DMS153 (cell line): ENCODE measurements at places on chromosomes 7 and 10.

GRCh38 chr7:17298840-17299482 is 509 bp downstream of the AHR start:
- peak; percentile 67 for DNase-seq

- no peak for DNase-seq
These were observed 81.1 kb upstream of the TRIM24 start for GRCh38 chr7:138378741-138379559.

DNA sequence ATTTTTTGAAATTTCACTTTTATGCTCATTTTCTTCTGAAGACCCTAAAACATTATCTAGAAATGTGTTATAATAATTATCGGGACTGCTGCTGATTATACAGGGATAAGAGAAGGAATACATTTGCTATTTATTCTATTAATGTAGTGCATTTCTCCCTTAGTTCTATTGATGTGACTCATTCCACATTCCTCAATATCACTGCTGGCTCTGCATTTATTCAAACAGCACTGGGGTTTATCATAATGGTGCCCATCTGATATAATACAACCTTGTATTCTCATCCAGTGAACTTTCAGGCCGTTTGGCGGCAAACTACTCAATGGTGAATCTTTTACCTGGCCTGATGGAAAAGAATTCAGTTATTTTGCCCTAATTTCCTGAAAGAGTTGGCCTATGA is 7.8 kb downstream of the KCND2 start:
- no peak for DNase-seq

GRCh38 chr7:30330134-30331111 is 46.0 kb downstream of the ZNRF2 start:
- DNase-seq: peak; percentile 26

DNA sequence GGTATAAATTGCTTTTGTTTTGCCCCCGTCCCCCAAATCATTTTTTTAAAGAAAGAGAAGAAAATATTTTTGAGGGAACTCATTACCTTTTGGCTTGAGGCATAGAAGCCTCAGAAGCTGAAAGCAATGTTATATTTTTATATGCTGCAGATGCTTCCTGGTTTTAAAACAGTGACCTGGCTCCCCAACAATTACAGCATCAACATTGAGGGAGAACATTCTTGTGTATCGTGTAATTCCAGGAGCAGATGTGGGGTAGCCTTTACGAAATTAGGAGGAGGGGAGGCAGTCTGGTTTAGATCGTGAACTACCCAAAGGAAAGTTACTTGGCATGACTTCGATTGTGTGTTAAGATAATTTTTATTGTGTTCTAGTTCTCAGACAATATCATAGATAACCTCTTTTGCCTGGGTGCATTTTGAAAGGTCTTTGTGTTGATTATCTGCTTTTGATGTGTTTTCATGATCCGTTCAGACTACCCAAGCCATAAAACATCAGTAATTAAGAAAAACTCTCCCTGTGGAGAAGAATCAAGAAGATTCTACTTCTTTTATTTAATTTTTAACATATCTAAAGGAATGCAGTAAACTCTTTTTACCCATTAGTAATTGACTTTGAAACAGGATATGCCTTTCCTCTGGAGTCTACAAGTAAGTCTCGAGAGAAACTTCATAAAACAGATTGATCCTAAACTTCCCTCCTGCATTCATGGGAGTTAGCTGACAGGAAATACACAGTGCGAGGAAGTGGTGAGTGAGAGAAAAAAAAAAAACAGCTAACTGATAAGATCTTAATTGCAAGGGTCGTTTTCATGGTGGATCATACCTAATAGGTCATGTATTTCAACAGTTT is 141.4 kb downstream of the KIAA1217 start:
- DNase-seq: no peak

DNA sequence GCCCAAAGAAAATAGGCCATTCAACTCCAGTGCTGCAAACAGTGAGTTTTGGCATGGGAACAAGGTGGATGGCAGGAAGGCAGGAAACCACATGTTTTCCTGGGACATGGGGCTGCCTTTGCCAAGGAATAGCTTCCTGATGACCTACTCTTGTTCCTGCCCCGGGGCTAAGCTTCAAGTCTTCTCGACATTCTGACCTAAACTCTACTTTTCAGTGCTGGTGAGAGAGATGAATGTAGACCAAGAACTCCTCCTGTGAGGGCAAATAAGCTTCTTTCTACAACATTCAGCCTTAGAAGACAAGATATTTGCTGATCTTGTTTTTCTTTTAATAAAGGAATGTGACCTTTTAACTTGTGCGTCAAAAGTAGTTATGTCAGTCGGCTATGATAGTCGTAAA is 199.0 kb downstream of the GPR37 start:
- no peak for DNase-seq

GRCh38 chr7:26514633-26515032 is 223.0 kb downstream of the SNX10 start:
- DNase-seq: no peak

DNA sequence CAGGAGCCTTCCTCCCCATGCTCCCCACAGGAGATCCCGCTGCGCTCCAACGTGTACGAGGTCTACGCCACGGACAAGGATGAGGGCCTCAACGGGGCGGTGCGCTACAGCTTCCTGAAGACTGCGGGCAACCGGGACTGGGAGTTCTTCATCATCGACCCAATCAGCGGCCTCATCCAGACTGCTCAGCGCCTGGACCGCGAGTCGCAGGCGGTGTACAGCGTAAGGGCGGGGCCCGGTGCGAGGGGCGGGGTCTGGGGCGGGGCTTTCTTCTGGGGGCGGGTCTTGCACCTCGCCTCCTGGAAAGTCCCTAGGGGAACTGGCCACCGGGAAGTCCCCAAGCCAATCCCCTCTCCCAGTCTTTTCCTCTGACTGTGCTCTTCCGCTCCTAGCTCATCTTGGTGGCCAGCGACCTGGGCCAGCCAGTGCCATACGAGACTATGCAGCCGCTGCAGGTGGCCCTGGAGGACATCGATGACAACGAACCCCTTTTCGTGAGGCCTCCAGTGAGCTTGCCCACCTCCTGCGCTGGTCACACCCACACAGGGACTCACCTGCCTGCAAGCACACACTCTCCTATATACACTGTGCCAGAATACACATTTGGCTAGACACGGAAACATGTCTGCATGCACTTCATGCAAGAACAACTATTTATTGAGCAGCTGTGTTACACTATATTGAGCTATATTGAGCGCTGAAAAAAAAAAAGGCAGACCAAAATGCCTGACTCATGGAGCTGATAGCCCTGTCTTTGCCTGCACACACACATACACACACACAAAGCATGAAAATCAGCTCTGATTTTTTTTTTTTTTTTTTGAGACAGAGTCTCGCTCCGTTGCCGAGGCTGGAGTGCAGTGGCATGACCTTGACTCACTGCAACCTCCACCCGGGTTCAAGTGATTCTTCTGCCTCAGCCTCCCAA is 32.7 kb upstream of the VSIR start:
- peak; percentile 74 for DNase-seq

DNA sequence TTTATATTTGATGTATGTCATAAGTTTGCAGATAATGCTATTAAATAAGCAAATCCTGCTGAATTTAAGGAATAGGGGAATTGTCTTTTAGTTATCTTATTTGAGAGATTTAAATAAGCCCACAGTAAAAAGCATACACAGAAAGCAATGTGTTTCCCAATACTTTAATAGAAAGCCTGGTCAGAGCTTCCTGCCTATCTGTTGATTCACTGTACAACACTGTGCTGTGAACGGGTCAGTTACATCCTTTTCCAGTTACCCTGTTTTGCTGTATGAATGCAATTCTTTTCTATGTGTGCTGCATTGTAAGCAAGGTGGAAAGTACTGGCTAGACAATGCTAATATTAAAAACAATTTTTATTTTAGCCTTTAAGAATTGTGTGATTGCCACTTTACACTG is 81.2 kb downstream of the ANKRD7 start:
- DNase-seq: no peak

GRCh38 chr10:105192861-105193260 is 551.8 kb downstream of the SORCS3 start:
- no peak for DNase-seq

GRCh38 chr7:130356876-130357611 is 12.4 kb downstream of the CPA5 start:
- DNase-seq: no peak

GRCh38 chr7:51602376-51602775 is 285.8 kb upstream of the COBL start:
- DNase-seq: no peak

DNA sequence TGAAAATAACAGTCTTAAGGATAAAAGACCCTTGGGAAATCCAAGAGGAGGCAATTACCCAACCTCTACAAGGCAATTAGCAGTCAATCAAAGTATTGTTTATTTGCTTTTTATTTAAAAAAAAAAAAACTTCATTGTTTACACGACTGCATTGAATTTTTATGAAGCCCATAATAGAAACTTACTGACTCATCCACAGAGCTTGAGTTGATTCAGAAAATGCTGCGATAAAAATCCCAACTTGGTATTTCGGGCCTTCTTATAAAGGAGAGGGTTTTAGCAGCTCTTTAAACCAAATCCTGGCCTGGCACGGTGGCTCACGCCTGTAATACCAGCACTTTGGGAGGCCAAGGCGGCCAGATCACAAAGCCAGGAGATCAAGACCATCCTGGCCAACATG is 69.2 kb upstream of the PALS2 start:
- DNase-seq: no peak

GRCh38 chr7:99739699-99740572 is 4.9 kb upstream of the CYP3A7 start:
- no peak for DNase-seq

DNA sequence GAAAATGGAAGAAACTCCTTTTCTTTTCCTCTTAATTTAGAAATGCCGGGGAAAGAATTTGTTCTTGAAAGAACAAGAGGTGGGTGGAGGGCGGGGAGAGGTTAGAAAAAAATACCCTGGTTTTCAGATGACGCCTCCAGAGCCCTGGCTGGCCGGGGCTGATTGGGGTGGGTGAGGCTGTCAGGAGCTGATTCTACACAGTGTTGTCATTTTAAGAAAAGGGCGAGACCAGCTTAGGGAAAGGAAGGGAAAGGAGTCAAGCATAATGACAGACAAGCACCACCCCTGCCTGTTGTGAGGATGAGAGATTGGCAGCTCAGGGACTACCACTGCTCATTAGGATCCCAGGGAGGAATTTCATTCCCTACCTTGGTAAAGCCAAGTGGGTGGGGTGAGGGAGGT is 9.9 kb upstream of the FAM180A start:
- no peak for DNase-seq

- peak; percentile 94 for DNase-seq
These were observed 699.4 kb upstream of the GALNT17 start for GRCh38 chr7:70432567-70433001.

- peak; percentile 54 for DNase-seq
These were observed 977 bp upstream of the SFR1 start for GRCh38 chr10:104120903-104121484.

- no peak for DNase-seq
These were observed 14.7 kb downstream of the AQP1 start for GRCh38 chr7:30926313-30926712.

DNA sequence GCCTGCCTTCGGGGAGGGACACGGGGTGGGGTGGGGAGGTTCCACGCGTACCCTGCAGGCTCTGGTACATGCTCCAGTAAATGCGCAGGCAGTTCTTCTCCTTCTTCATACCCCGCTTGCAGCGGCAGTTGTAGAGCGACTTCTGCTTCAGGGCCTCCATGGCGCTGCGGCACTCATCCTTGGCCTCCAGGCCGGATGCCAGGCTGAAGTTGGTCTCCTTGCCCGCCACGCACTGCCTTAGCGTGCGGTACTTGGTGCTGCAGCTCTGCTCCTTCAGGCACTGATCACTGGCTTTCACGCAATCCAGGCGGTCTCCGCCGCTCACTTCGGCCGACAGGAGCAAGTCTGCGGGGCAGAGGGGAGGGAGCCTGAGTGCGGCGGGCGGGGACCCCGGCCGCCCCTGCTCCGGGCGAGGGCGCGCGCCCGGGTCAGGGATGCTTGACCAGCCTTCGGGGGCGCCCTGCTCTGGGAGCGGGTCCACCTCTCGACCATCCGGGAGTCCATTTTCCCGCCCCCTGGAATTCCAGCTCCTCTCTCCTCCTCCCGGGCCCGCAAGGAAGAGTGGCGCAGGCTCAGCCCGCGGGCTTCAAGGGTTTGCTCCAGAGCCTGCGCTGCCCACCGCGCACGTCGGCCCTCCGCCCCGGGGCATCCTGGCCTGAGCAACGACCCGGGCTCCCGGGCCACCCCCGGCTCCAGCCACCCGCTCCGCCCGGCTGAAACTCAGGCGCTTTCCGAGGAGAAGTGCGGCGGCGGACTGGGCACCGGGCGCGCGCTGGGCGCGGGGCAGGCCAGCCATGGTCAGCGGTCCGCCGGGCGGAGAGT is 2.0 kb downstream of the GFRA1 start:
- DNase-seq: no peak

GRCh38 chr7:80334196-80334595 is 177.7 kb downstream of the GNAT3 start:
- DNase-seq: peak; percentile 42

- DNase-seq: no peak
These were observed 191.9 kb downstream of the CDK14 start for GRCh38 chr7:90788052-90788451.
